Activated naive CD8-positive, alpha-beta T cell treated with anti-CD3 and anti-CD28 coated beads, Interleukin-2, amount 50 U/mL, for 16 hours (primary cell): ENCODE measurements at places on chromosomes 12 and 14.

DNA sequence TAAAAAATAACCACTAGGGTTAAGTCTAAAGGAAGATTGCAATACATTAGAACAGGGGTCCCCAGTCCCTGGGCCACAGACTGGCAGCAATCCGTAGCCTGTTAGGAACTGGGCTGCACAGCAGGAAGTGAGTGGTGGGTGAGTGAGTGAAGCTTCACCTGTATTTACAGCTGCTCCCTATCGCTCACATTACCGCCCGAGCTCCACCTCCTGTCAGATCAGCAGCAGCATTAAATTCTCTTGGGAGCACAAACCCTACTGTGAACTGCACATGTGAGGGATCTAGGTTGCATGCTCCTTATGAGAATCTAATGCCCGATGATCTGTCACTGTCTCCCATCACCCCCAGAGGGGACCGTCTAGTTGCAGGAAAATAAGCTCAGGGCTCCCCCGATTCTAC lies 15.5 kb downstream of the ADGRD1 start:
- DNase-seq, result no peak

GRCh38 chr14:89093083-89093730 lies 268.8 kb downstream of the TTC8 start:
- DNase-seq, result no peak

DNA sequence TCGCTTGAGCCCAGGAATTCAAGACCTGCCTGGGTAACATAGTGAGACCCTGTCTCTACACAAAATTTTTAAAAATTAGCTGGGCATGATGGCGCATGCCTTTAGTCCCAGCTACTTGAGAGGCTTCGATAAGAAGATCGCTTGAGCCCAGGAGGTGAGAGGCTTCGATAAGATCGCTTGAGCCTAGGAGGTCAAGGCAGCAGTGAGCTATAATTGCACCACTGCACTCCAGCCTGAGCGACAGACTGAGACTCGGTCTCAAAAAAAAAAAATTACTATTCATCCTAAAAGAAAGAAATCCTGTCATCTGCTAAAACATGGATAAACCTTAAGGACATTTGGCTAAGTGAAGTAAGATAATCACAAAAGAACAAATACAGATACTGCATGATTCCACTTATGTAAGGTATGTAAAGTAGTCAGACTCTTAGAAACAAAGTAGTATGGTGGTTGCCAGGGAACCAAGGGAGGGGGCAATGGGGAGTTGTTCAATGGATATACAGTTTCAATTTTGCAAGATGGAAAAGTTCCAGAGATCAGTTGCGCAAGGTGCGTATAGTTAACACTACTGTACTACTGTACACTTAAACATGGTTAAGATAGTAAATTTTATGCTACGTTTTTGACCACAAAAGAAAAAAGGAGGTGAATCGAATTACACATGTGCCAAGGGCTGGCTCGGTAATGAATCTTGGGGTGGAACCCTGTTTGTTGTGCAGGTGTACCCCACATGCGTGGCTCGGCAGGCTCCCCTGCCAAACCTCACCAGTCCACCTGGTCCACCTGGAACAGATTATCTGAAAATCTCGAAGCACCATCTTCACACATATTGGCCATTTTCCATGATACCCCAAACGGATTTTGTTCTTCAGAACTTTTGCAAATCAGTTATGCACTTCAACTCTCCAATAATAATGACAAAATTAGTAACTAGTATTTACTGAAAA lies 18.3 kb upstream of the ATP2A2 start:
- no peak for DNase-seq

DNA sequence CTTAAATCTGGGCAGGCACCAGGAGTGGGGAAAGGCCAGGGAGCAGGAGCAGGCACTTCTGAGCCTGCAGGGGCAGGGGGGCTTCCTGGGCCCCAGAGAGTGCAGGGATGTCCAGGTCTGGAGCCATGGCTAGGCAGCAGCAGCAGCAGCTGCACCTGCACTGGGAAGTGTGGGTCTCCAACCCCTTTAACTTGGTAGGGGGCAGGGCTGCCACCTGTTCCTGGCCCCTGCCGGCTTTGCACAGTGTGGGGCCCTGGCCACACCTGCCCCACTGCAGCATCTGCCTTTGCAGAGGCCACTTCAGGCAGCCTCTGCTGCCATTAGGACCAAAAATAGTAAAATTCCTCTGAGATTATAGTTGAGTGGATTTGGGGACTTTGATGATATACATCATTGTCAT lies 138.5 kb downstream of the SLC16A7 start:
- DNase-seq, result no peak

- DNase-seq, result no peak
These were observed 202.3 kb upstream of the IGF1 start for GRCh38 chr12:102682366-102683289.

DNA sequence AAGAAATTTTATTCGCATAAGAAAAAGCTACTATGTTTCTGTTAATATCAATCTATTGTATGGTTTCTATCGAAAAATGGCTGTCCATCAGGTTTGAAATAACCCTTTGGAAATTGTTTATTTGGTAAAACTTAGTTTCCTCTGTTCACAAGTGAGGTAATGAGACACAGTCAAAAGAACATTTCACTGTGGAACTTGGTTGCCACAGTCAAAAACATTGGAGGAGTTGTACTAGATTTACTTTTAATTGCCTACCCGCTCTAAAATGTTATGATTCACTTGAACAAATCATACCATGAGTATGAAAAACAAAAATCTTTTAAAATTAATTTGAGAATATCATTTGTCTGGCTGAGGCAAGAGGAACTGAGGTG lies 46.5 kb downstream of the ITPR2 start:
- DNase-seq, result no peak

- no peak for DNase-seq
These were observed 28.6 kb upstream of the C12orf42 start for GRCh38 chr12:103524238-103524875.

- DNase-seq, result no peak
These were observed at the start of gene SERPINA1 for GRCh38 chr14:94388384-94389103. TSS of gene SERPINA1 (minus strand) at chr14:94388602. CDS start at chr14:94383237, 5,365 bp downstream.

GRCh38 chr12:24175284-24175683 lies 225.8 kb upstream of the SOX5 start:
- no peak for DNase-seq

DNA sequence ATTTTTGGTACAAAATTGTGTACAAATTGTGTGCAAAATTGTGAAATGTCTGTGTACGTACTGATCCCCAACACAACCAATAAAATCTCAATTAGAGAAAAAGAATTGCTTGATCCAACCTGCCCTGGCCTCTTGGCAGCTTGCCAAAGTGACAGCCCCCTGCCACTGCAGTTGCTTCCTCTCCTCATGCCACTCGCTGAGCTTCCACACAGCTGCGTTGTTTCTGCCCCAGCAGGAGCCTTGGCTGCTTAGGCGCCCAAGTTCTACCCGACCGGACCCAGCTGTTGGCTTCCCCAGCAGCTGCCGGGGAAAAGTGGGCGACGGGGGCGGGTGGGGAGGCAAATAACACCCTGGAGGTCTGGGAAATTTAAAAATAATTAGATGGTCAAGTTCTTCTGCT lies 171.8 kb upstream of the ATF7IP start:
- no peak for DNase-seq

DNA sequence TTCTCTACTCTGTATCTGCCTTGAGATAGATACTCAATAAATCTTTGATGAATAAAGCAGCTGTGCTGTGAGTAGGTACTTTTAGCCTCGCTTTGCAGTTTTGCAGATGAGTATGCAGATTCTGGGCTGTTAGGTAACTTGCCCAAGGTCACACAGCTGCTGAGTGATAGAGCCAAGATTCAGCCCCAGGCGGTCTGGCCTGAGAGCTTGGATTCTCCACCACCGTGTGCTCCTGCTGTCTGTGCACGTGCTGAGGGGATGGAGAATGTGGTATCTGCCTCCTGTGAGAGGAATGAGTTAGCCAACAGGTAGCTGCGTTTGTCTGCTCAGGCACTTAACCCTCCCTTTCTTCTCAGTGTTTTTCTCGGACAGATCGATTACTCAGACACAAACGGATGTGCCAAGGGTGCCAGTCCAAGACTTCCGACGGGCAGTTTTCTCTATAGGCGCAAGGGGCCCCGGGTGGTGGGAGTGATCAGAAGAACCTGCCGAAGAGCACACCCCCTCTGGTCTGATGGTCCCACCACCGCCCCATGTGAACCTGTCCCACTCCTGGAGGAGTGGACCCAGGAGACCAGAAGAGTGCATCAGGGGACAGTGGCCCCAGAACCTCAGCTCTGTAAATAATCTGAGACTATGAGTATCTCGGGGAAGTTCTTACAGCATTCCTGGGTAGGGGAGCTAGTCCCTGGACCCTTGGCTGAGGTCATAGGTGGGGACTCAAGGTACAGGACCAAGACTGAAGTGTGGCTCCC lies 6.6 kb upstream of the CSAD start:
- DNase-seq, result no peak

- no peak for DNase-seq
These were observed 250.9 kb upstream of the CRY1 start for GRCh38 chr12:107344035-107344808.

GRCh38 chr14:72975770-72976169 lies 49.5 kb downstream of the DCAF4 start:
- no peak for DNase-seq

- no peak for DNase-seq
These were observed 41.3 kb upstream of the DUSP6 start for GRCh38 chr12:89393551-89394121.

GRCh38 chr12:54590978-54591591 lies 2.6 kb upstream of the PPP1R1A start:
- DNase-seq, result no peak

DNA sequence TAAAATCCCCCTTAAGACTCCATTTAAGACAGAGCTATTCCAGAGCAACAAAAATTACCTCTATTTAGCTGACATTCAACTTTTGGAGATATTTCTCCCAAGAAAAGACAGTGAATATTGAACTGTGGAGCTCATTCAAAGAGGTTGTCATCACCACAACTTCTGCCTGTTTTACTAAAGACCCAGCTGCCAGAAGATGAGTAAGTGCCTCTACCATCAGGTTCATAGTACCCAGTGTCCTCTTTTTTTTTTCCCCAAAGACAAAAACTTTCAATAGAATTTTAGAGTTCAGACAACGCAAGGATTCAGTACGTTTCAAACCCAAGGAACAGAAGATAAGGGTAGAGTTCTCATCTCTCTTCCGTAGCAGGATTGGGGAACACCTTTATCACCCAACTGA lies 461.3 kb downstream of the BCAT1 start:
- DNase-seq, result no peak

GRCh38 chr12:127619869-127620734 lies 646.9 kb upstream of the TMEM132C start:
- DNase-seq, result no peak

GRCh38 chr12:88642675-88643431 lies 62.6 kb upstream of the KITLG start:
- no peak for DNase-seq

DNA sequence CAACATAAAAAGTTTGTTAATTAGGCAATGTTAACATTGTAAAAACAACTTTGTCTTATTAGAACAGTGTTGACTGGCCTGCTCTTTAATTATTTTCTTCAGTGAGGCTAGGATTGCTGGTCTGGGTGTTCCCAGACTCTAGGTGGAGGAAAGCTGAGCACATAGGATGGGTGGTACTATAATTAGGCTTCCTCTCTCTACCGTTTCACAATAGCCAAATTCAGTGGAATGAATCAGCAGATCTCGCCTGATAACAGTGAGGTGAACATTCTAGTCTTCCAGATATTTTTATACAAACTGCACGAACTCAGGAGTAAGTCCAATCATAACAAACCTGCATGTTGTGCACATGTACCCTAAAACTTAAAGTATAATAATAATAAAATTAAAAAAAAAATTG lies 11.9 kb downstream of the PTGDR start:
- no peak for DNase-seq

DNA sequence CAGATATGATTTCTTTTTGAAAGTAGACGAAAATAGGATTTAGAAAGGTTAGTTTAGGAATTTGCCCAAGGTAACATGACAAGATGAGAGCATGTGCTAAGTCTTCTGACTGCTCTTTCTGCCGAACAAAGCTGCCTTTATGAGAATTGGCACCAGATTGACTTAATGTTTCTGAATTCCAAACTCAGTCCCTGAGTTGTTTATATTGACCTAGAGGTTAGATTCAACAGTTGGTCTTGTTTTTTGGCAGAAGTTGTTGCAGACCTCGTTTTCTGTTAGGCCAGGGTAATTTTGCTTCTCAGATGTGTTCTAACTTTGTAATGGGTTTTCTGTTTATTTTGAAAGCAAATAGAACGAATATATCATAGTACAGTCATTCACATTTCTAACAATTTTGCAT lies 61.5 kb upstream of the LRTM2 start:
- no peak for DNase-seq

- DNase-seq, result no peak
These were observed 27.6 kb downstream of the WSCD2 start for GRCh38 chr12:108156717-108157116.
